ENCODE measurements at places on chromosomes 1 and 21. TPM values are rescaled to one million over a fixed set of nuclear protein-coding genes. Genes with fewer than 3 reads are reported as not detected.

The KCNJ6 gene
- total RNA-seq = not detected

The CFHR2 gene
- not detected for total RNA-seq

The MYOC gene
- total RNA-seq = 8.3 TPM

The TMEM51 gene
- total RNA-seq = 4.9 TPM

The ZNF593OS gene
- total RNA-seq = not detected

The MEX3A gene
- total RNA-seq = 0.17 TPM

The LCA5L gene
- total RNA-seq = 0.40 TPM

The SLC44A5 gene
- total RNA-seq = 0.27 TPM

The ZSCAN20 gene
- total RNA-seq = 4.4 TPM

The SPATC1L gene
- total RNA-seq = 12.0 TPM

DNA sequence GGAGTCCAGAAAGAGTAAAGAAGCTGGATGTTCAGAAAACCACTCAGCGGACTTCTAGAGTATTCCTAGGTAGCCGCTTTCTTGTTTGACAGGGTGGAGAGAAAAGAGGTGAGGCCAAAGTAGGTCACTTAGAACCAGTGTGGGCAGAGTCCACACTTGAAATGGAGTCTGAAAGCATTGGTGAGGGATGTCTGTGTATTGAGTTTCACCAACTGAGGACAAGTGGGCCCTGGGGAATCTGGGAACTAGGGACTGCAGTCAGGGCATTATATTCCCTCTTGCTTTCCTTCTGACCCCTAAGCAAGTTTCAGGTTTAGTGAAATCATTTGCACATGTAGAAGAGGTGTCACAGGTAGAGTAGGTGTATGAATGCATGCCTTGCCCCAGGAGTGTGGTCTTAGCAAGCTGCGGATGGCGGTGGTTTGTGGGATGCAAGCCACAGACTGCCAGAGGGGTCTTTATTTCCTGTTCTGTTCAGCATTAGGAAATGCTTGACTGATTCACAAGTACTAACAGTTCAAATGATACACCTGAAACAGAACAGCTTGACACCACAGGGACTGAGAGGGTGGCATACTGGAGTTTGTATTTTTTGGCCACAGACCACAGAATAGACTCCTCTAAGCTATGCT is 1.1 kb upstream of the GNG12 start:
- DNase-seq = no peak

DNA sequence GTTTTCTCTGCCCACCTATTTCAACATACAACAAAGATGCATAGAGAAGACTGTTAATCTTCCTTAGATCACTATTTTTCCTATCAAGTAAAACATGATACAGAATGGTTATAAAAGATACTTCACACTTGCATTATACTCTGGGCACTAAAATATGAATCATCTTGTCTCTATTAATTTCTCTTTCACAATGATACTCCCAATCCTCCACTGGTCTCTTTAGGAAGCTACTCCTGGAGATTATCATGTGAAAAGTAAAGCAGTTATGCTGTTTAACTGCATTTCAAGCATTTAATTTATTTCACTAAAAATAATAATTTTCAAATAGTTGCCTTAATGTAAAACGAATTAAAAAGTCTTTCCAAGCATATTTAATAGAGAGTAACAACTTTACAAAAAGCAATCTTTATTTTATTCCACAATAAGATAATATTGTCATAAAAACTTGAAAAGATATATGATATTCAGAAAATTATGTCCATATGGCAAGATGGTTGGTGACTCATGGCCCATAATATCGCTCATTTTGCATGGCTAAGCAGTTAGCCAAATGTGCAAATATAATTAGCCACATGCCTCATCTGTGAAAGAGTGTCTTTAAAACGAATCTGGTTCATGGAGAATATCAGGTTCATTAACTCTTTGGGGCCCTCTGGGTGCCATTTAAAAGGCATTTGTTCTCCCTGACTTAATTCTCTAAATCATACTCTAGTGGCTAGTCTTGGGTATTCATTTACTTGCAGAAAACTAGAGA is 1569.0 kb upstream of the B3GALT2 start:
- DNase-seq = no peak

DNA sequence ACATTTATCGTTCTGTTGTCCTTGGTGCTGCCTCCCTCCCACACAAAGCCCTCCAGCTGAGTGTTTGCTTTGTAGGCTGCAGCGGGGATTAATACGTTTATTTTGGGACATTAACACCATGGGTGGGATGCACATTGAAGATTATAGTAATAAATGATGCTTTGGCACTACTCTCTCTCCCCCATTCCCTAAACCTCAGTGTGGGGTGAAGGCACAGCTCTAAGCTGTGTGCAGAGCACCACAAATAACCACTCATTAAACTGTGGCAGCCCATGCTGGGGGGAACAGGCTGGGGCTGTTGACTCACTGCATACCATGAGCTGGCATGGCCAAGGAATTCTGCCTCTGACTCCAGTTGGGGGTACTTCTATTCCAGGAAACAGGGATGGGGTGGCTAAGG is 7.7 kb downstream of the PCP4L1 start:
- DNase-seq = no peak

- peak; percentile 73 for DNase-seq
Observed at GRCh38 chr1:54810153-54810942, 9.2 kb upstream of the TTC22 start.

GRCh38 chr1:235661568-235661967 is 12.0 kb upstream of the GNG4 start:
- no peak for DNase-seq

DNA sequence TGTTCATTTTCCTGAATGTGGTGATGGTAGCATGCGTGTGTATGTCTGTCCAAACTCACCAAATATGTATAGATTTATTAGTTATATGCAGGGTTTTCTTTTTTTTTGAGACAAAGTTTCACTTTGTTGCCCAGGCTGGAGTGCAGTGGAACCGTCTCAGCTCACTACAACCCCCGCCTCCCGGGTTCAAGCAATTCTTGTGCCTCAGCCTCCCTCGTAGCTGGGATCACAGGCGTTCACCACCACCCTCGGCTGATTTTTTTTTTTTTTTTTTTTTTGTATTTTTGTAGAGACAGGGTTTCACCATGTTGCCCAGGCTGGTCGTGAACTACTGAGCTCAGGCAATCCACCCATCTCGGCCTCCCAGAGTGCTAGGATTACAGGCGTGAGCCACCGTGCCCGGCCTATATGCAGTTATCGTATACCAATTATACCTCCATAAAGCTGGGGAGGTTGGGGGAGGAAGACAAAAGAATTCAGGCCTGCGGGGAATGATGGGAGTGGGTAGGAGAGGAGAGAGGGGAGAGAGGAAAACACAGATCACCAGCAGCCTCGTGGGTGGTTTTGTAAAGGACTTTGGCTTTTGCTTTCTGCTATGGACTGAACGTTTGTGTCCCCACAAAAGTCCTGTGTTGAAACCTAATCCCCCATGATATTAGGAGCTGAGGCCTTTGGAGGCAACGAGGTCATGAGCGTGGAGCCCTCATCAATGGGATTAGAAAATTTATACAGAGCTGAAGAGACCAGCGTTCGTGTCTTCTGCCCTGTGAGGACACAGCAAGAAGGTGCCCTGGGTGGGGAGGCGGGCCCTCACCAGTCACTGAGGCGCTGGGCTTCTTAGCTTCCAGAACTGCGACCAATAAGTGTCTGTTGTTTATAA is 4.4 kb upstream of the HNRNPU start:
- no peak for DNase-seq

DNA sequence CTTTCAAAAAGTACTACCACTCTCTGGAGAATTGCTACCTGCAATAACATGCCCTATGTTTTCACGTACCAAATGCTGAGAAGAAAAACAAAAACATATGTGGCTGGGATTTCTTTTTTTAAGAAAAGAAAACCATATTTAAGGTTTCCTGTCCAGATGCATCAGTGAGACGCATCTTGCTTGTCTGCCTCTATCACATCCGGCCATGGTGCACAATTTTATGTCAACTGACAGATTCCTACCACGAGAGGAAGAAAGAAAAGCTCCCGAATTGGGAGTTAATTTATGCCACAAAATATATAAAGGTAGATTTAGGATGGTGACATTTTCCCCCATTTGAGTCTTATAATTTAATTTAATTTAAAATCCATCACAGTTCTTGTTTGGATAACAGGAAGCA is 62.3 kb upstream of the COL24A1 start:
- DNase-seq = no peak

- peak; percentile 37 for DNase-seq
Observed at GRCh38 chr21:36661511-36662309, 37.2 kb upstream of the SIM2 start.

- DNase-seq = no peak
Observed at GRCh38 chr1:40141878-40142535, 19.2 kb upstream of the RLF start.

DNA sequence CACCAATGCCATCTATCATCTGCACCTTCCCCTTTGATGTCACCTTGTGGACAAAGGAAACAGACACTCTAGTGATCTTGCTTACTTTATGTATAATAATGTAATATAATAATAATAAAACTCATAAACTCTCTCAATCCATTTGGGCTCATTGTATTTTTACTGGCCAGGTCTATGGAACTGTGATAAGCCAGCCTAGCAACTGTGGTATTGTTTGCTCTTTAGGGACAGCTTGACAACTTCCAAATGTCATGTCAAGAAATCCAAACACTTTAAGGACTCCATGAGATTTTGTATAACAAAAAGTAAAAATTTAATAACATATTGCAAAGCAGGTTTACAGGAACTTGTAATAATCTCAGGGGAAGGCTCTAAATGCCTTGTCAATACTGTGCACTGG is 1163.4 kb upstream of the TMPRSS15 start:
- DNase-seq = no peak

DNA sequence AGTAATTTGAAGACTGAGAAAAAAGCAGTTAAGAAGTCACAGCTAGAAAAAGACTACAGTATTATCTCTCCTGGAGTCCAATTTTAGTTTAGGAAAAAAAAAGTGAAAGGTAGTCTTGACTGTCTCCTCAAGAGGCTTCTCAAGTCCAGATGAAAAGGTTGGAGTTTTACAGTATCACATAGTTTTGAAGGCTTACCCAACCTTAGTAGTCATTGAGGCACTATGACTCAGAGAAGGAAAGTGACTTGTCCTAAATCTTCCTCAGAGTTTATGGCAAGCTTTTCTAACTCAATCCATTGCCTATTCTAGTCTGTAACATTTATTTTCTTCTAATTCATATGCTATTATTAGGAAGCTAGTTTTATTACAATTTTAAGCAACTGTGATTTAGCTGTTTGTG is 174.9 kb downstream of the DPYD start:
- DNase-seq = no peak

DNA sequence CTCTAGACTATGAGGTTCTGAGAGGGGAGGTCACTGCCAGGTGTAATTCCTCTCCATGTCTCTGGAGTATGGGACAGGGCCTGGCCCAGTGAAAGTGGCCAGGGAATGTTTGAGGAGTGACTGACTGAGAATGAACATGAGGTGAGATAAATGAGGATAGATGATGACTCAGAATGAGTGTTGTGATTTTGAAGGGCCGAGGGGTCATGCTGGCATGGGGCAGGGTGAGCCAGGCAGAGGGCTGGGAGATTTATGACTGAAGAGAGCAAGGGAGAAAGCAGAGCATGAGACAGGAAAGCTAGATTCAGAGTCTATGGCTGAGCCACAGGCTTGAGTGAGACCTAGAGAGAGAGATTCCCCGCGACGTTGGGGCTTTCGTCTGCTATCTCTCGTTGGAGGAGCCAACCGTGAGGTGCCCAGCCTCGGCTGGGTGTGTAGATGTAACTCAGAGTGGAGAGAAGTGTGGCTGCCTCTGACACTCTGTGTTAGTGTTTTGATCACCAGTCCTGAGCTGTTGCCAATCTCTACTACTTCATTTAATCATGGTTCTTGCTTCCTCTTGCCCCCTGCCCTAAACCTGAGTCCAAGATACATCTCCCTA is 50.1 kb downstream of the FOXD2 start:
- no peak for DNase-seq

DNA sequence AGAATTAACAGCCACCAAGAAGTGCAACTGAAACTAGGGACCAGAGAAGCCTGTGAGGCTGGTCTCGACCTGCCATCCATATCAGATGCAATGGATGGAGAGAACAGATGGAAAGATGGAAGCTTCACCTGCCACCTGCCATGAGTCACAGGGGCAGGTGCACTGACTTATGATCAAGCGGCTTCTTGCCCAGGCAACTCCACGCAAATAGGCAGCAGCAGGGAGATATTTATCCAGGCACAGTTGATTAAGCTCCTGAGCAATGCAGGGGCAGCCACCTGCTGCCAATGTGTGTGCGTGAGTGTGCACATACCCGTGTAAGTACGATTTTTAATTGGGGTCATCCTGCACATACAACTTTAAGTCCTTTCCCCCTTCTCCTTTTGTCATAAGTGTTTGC is 174.2 kb downstream of the PTPRU start:
- DNase-seq = no peak

GRCh38 chr1:170284951-170285350 is 139.2 kb downstream of the NTMT2 start:
- no peak for DNase-seq

- DNase-seq = no peak
Observed at GRCh38 chr1:232227306-232227705, 402.6 kb downstream of the SIPA1L2 start.

GRCh38 chr1:166273618-166274017 is 106.8 kb upstream of the FAM78B start:
- DNase-seq = no peak

GRCh38 chr21:32765058-32765457 is 6.5 kb downstream of the PAXBP1 start:
- no peak for DNase-seq

GRCh38 chr21:45113543-45113942 is 39.2 kb downstream of the ADARB1 start:
- DNase-seq = no peak

- no peak for DNase-seq
Observed at GRCh38 chr1:115958866-115959265, 17.4 kb upstream of the SLC22A15 start.

DNA sequence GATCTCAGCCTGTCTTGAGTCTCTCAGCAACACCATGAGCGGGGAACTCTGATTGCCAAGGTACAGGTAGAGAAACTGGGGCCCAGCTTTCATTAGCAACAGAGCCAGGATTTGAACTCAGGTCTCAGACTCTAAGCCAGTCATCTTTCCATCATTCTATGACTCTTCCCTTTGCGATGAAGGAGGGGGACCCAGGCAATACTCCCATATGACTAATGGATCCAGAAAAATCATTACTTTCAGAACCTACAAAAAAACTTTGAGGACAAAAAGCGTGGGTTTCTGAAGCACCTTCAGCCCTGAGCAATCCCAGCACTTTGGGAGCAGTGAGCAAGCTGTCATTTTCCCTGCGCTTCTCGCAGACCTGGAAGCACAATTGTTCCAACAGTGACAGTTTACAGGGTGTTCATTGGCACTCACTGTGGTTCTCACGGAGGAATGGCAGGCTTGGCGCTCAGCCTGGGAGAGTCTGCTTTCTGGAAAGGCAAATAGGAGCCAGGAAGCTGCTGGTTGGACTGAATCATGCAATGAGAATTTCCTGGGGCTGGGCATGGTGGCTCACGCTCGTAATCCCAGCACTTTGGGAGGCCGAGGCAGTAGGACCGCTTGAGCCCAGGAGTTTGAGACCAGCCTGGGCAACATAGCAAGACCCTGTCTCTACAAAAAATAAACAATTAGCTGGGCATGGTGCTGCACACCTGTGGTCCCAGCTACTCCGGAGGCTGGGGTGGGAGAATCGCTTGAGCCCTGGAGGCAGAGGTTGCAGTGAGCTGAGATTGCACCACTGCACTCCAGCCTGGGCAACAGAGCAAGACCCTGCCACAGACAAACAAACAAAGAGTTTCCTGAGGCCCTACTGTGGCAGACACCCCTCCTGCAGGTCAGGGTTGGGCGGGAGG is 40.1 kb downstream of the SLC2A7 start:
- DNase-seq = peak; percentile 88

All from left ventricle myocardium superior (tissue), 1 donor.